Stimulated activated naive CD4-positive, alpha-beta T cell treated with Interleukin-2 at 50 U/mL for 16 hours (primary cell): ENCODE measurements at places on chromosomes 7 and 10.
A peak's percentile ranks its signal among the peaks of the same experiment; 100 is the strongest.

DNA sequence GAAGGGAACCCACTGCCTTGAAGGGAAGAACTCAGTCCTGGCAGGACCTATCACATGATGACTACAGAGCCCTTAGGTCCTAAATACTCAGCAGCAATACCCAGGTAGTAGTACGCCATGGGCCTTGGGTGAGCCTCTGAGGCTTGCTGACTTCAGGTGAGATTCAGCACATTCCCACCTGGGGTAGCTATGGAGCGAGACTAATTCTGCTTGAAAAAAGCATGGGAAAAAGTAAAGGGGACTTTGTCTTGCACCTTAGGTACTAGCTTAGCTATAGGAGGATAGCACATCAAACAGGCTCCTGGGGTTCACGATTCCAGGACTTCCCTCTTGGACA lies 98.2 kb upstream of the MEOX2 start:
- no peak for DNase-seq

DNA sequence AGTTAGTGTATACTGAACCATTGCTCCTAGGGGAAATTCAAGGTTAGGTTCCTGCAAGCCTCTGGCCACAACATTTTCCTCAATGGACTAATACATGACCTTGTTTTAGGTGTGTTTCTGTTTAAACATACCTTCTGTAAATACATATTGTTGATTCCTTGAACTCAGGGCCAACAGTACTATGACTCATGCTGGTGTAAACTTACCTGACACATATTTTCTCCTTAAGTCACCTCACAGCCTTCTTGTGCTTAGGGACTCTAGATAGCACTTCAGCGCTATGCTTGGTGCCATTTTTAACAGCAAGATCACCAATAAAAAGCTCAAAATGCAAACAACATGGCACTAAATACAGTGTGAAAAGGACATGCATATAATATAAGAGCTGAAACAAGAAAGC lies 176.4 kb downstream of the TAX1BP1 start:
- DNase-seq: no peak

DNA sequence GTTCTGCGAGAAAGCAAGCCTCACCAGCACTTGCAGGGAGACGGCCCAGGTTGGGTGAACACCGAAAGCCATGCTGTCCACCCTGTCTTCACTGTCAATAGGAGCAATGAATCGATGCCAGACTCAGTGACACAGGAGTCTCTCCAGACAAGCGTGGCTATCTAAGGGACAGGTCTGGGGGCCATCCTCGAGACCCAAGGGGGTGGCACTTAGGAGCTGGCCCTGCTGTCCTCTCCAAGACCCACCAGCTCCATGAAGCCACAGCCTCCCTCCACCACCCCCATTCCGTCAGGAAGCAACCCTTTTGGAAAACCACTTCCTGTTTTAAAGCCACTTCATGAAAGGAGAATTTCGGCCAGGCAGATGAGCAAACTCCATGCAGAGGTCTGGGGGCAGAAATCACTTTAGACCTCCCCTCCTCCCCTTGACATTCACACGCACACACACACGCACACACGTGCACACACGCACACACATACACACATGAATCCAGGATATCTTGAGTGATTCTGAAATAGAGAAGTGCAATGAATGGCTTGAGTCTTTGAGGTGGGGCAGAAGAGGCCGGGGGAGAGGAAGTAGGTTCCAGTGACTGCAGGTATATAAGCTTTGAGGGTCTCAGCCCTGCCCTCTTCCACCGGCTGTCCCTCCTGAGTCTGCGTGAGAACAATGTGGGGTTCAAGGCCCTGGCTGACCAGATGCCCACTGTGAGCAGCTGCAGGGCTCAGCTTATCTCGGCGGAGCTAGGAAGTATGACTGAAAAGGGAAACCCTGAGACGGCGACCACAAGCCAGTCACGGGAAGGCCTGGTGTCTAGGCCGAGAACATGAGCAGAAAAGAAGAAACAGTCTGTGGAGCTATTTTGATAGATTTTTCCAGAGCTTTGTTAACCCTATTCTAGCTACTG lies 25.0 kb downstream of the RGS10 start:
- peak; percentile 55 for DNase-seq

GRCh38 chr10:44933451-44934321 lies 22.5 kb downstream of the TMEM72 start:
- DNase-seq: no peak

DNA sequence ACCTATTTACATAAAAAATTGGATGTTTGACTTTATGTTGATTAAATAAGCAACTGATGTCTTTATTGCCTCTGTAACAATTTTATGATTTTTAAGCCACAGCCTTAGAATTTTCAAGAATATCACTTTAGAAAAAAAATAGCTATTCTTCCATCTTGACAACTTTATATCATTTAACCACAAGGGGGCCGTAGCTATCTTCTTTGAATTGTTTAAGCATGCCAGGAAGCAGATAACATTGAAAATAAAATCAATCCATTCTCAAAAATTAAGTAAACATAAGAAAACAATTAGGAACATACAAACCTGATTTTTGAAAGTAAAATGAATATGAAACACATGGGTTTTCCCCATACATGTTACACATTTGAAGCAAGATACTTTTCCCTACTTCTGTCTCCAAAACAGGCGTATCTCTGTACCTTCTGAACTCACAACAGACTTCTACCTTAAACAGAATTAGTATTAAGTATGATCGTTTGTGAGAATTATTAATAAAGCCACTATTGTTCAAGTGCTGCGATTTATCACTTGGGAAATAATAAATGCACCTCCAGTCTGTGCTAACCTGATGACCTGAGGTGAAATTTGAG lies 209.0 kb downstream of the CACNA2D1 start:
- no peak for DNase-seq

- no peak for DNase-seq
Measured at GRCh38 chr7:51543801-51544553, 227.4 kb upstream of the COBL start.

DNA sequence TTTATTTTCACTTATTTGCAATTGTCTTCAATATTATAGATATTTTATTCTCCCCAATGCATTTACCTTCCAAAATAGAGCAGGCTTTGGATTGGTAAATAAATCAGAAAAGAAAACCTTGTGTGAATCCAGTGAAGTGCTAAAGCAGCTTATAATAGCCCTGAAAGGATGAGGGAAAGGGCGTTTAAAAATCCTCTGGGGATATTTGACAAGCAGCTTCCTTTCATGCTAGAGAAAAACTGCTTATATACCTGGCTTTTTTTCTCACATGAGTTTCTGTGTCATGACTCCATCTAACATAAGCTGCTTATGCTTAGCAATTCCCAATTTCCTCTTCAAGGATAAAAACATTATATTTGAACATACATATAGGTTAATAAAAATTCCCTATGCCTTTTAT lies 221.6 kb upstream of the SEMA3E start:
- DNase-seq: no peak

DNA sequence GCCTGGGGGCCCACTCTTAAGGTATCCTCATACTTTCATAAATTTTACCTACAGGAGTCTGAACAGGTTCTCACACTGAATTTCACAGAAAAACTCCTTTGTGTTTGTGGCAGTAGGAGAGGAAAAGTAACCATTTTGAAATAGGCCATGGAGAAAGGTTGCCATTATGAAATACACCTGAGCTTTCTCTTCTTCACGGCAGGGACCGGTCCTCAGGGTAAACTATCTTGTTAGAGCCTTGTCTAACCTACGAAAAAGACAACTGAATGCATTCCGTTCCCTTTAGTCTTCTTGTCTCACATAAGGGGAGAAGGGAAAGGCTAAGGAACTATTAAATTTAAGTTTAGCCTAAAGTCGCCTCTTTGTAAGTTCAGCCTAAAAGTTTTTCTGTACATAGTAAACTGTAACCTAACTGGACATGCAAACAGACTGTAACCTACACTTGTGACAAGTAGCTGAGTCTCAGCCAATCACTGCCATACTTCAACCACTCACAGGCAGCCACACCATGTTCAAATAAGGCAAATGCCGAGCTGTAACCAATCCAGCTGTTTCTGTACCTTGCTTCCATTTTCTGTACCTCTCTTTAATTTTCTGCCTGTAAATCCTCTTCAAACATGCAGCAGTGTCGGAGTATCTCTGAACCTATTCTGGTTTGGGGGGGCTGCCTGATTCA lies 14.2 kb upstream of the RNF32 start:
- DNase-seq: no peak

- no peak for DNase-seq
Measured at GRCh38 chr10:78559661-78560340, 509.0 kb upstream of the ZMIZ1 start.

DNA sequence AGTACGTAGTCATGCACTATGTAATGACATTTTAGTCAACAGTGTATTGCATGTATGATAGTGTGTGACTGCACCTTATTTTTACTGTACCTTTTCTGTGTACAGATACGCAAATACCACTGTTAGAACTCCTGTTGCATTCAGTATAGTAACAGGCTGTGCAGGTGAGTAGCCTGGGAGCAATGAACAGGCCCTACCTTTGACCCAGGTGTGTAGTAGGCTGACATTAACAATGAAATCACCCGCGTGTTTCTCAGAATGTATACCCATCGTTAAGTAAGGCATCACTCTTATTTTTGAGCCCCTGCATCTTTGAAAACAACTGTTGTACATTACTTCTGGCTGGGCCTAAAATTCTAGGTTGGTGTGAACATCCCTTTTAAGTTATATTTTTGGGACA lies 41.6 kb downstream of the DAGLB start:
- no peak for DNase-seq

DNA sequence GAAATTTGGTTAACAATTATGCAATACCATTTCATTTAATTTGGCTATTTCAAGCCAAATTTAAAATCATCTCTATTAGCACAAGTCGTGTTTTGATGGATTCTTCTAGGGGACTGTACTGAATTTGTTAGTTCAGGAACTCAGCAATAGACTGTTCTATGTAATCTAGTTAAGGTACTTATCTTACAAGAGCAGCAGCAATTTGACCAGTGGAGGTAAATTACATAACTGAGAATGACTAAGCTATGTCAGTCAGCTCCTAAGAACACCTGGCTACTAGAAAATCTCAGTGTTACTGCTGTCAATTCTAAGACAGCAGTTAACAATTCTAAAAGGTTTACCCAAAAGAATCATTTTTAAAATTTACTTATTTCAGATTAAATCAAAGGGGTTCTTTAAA lies 513.9 kb upstream of the ZWINT start:
- no peak for DNase-seq

- DNase-seq: no peak
Measured at GRCh38 chr10:21929070-21929469, 74.5 kb downstream of the DNAJC1 start.
